Left ventricle myocardium inferior (tissue), 1 donor: ENCODE measurements at places on chromosomes 16 and 17.

DNA sequence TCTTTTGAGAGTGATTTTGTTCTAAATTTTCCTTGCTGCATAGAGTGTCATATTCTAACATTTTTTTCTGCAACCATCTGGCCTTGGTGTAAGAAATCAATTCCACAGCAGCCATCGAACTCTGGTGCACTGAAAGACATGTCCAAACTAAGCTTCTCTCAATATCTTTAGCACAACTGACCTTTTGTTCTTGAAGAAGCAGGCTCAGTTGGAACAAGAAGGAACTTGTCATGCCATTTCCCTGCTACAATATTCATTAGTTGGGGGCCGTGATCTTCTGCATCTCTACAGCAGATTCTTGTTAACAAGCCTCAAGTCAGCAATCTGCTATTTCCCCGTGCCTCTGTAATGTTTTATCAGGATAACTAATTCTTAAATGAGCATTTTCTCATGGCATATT lies 1305.6 kb downstream of the CDH11 start:
- DNase-seq, result no peak

GRCh38 chr16:29904947-29905346 lies 4.7 kb downstream of the ASPHD1 start:
- no peak for DNase-seq

GRCh38 chr16:56513091-56513490 lies 6.7 kb downstream of the BBS2 start:
- no peak for DNase-seq

DNA sequence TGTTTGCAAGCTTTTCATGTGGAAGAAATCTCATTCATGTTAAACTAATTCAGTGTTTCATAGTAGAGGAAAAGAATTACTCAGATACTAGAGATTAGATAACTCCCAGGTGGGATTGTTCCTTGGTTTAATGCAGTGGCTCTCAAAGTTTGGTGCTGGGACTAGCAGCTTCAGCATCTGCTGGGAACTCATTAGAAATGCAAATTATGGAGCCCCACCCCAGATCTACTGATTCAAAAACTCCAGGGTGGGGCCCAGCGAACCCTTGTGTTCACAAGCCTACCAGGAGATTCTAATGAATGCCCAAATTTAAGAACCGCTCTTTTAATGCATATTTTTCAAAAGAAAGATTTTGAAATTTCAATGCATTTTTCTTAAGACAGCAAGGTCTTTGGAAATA lies 253.4 kb upstream of the CNTNAP4 start:
- DNase-seq, result no peak

GRCh38 chr17:15779119-15779518 lies 47.0 kb downstream of the TBC1D26 start:
- no peak for DNase-seq
